ENCODE measurements at places on chromosomes 11 and 22.

GRCh38 chr11:34654483-34655334, 33.8 kb downstream of the EHF start:
- DNase-seq, result peak; percentile 82

DNA sequence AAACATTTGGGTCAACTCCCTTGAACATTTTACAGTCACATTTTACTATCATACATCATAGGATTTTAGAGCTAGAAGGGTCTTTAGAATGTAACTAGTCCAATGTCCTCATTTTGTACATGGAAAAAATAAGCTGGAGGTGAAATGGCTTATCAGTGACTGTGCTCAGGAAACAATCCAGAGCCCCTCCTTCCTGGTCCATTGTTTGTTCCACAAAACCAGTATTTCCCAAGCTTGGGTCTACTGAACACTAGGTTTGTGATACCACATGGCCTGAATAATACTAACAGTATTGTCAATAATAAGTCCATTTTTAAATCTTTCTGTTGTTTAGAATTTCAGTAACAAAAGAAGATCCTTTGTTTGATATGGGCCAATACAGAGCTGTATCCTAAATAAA, 27.1 kb downstream of the PDGFD start:
- no peak for DNase-seq

DNA sequence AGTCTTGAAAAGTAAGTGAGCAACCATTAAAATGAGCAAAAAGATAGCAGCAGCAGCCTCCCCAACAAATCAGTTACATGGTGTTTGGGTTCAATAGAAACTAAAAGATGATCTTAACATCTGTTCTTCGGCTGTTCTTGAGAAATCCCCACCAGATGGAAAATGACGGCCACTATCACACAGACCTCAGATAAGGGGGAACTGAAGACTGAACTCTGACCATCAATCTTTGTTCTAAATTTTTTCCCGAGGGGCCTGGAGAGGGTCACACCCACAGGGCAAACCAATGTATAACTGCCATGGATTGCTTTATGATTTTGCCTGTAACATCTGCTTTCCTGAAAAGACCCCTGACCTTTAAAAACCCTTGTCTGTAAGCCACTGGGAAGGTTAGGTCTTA, 624.8 kb upstream of the KIRREL3 start:
- DNase-seq, result peak; percentile 10

DNA sequence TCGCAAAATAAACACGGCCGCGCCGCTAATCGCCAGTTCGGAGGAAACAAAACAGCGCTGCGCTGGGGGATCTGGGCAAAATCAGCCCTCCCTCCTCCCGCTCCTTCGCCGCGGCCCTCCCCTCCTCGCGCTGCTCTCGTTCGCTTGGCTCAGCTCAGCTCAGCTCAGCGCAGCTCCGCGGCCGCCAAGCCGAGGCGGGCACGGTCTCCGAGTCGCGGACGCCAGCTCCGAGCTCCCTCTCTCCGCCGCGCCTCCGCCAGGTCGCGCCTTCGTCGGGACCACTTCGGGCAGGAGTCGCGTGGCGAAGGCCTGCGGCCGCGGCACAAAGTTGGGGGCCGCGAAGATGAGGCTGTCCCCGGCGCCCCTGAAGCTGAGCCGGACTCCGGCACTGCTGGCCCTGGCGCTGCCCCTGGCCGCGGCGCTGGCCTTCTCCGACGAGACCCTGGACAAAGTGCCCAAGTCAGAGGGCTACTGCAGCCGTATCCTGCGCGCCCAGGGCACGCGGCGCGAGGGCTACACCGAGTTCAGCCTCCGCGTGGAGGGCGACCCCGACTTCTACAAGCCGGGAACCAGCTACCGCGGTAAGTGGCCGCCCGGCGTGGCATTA, at the start of gene SPON1:
SPON1 (plus strand) TSS at position 162 of the 607 bp plus-strand sequence; CDS start at position 344, 182 bp downstream.
- peak; percentile 83 for DNase-seq

DNA sequence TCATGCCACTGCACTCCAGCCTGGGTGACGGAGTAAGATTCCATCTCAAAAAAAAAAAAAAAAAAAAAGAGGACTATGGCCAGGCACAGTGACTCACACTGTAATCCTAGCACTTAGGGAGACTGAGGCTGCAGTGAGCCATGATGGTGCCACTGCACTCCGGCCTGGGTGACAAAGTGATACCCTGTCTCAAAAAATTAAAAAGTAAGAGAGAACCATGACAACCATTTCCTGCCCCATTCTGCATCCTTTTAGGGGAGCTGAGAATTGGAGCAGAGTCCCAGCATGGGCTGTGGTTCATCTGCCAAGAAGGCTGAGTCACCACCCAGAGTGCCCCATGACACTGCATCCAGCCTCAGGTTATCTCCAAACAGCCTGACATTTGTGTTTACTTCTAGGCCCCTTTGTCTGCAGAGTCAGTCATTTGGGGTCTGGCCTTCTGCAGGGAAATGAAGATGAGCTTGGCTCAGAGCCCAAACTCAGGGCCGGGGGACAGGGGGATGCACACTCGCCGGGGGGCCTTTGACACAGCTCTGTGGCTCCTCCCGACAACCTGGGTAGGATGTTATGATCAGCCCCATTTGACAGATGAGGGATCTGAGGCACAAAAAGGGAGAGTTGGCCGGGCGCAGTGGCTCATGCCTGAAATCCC, 4.7 kb downstream of the CSDC2 start:
- DNase-seq, result peak; percentile 69

GRCh38 chr22:50206599-50206998, 5.8 kb downstream of the SELENOO start:
- peak; percentile 27 for DNase-seq

GRCh38 chr22:24696551-24697001, 77.9 kb downstream of the PIWIL3 start:
- no peak for DNase-seq

- peak; percentile 46 for DNase-seq
Observed at GRCh38 chr11:24509114-24509513, 12.3 kb downstream of the LUZP2 start.

DNA sequence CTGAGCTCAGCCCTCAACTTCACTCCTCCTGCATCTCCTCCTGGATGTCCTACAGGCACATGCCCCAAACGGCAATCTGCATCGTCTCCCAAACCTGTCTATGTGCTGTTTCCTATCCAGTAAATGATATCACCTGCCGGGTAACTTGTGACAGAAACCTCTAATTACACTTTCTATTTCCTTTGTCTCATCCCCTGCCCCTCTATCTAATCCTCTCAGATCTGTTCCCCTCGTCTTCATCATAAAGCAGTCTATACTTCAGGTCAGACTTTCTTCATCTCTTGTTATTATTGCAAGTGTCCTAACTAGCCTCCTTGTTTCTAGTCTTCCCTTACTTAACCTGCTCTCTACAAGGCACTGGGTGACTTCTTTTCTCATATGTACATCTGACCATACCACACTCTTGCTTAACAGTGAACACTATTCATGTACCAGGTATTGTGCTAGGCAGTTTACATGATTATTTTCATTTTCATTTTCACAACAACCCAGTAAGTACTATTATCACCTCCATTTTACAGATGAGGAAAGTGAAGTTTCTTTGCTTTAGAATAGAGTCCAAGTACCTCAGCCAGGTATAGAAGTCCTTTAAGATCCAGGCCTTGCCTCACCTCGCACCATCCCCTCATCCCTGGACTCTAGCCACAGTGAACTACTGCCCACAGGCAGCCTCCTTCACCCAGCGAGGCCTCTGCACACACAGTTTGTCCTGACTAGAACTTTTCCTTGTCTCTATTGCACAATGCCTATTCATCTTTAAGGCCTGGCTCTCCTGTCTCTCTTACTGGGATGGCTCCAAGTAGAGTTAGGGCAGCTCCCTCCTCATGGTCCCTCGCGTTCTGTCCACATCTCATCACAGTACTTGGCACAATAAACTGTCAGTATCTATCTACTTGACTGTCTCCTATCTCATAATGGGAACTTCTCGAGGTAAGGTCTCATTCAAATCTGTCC, 22.1 kb upstream of the UCP3 start:
- no peak for DNase-seq

DNA sequence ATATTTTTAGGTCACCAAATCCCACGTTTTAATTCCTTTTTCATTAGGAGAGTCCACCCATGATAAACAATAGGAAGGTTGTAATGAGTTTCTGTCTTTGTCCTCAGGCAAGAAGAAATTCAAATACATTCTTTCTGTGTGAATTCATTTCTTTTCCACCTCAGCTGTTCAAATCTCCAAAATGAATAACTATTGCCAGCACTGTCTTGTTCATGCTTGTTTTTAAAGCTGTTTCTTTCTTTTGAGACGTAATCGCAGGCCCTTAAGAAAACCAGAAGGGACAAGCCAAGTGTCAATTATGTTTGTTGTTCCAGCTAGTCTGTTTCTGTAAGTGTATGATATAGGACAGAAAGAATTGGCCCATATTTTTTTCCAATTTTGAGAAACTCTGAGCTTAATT, 20.2 kb downstream of the MMP27 start:
- no peak for DNase-seq

DNA sequence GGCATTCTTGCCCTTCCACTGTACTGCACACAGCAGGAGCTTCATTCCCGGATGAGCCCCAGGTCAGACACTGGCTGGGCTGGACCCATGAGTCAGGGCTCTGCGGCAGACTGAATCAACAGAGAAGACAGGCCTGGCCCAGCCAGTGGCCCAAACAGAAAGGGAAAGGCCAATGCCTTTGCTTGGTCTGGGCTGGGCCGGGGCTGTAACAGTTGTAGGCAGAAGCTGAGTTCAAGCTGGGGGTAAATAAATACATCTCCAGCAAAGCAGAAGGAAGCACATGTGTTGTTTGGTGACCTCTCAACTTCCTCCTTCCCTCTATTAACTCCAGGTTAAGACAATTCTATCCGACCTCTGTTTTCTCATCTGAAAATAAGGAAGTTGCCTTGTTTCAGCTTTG, 1.8 kb upstream of the SMIM35 start:
- DNase-seq, result peak; percentile 41

- DNase-seq, result no peak
Observed at GRCh38 chr11:117228091-117228490, 3.8 kb downstream of the PCSK7 start.

DNA sequence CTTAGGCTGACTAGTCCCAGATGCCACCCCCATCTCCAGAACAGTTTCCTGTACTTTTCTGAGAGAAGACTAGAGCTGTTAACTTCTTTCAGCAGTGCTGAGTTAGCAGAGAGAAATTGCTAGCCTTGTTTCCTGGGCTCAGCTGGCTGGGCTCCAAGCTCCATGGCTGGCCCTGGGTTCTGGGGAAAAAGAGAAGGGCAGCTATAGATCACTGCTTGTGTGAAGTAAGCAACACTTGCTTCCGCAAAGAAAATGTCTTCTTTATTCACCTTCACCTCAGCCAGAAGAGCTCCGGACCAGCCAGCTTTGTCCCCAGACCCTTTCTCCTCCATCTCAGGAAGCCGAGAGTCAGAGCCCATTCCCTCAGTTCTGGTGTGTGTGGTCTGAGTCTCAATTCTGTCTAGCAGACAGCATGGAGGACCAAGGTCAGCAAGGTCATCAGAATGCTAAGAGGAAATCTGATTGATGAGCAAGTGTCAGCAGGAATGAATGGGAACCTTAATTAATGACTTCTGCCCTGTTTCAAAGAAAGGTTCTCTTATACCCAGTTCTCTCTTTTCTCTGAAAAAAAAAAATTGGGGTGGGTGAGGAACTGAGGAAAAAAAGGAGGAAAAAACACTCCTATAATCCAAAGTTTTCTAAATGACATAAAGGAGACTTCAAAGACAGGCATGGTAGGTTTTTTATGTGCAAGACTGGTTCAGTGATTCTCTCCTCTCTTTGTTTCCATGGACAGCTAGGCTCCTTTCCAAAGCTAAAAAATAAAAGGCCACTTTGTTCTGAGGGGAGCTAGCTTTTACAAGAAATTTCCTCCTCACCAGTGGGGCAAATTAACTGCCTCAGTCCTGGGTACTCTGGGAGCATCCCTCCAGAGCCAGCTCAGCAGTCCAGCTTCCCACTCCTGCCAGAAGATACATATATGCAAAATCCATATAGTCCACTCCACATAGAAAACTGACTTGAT, 63.6 kb upstream of the FAM181B start:
- peak; percentile 57 for DNase-seq

Data from NCI-H69 (cell line).